Activated CD4-positive, CD25-positive, alpha-beta regulatory T cell treated with anti-CD3 and anti-CD28 coated beads, Interleukin-2, amount 50 U/mL, for 24 hours (primary cell): ENCODE measurements at places on chromosomes 12 and 14.

- ATAC-seq: no peak
Observed at GRCh38 chr12:10101648-10102220, 2.9 kb upstream of the CLEC1A start.

GRCh38 chr12:72018036-72018435 is 79.4 kb downstream of the TPH2 start:
- no peak for ATAC-seq

DNA sequence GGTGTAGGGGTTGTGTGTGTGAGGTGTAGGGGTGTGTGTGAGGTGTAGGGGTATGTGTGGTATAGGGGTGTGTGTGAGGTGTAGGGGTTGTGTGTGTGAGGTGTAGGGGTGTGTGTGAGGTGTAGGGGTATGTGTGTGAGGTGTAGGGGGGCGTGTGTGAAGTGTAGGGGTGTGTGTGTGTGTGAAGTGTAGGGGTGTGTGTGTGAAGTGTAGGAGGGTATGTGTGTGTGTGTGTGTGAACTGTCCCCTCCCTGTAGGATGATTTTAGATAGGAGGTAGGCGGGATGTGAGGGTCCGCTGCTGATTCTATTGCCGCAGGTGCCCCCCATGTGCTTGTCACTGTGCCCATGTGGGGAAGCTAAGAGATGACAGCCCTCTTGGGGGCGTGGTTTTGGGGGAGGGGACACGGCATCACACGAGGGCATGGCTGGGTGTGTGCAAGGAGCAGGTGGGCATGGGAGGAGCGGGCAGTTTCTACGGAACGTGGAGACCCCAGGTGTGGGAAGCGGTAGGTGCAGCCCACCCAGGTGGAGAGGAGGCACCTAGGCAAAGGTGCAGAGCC is 88.5 kb downstream of the DDX51 start:
- ATAC-seq: no peak

- ATAC-seq: no peak
Observed at GRCh38 chr12:49827401-49828099, 663 bp downstream of the NCKAP5L start.

- no peak for ATAC-seq
Observed at GRCh38 chr12:92002673-92003382, 142.8 kb downstream of the BTG1 start.

GRCh38 chr14:55450987-55451386 is 10.6 kb upstream of the TBPL2 start:
- no peak for ATAC-seq

GRCh38 chr14:55697414-55697861 is 117.4 kb downstream of the KTN1 start:
- no peak for ATAC-seq

- ATAC-seq: no peak
Observed at GRCh38 chr12:12749433-12749832, 32.3 kb downstream of the CDKN1B start.

DNA sequence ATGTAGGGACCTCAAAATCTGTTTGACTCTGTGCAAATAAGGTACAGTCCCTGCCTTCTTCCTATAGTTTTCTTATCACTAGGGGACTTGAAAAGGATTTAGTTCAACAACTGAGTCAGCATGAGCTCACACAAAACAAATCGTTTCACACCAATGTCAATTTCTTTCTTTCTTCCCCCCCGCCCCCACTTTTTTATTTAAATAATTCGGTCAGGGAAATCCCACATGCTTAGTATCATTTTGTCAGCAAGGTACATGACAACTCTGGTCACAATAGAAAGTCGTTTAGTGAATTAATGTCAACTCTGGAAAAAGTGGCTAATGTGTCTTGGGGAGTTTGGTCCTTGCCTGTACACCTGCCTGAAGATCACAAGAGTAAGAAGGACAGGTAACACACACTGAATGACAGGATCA is 232.2 kb upstream of the PLEKHG7 start:
- peak; percentile 97 for ATAC-seq

DNA sequence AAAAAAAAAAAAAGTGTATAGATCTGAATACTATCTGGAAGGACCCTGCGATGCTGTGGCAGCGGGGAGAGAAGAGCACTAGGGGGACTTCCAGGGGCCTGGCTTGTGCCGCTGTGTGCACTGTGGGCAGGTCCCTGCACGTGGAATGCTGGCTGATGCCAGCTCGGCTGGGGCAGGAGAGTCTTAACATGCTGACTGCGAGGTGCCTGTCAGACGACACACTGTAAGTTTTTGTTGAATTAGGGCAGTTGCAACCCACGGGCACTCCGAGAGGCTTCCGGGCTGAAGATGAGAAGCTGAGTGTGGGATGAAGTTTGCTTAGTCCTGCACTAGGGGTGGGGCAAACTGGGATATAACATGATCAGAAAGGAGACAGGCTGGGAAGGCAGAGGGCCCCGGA is 10.7 kb downstream of the GLT1D1 start:
- ATAC-seq: no peak

- no peak for ATAC-seq
Observed at GRCh38 chr12:32398816-32399369, 465 bp upstream of the FGD4 start.

GRCh38 chr12:97046901-97047300 is 139.8 kb downstream of the NEDD1 start:
- no peak for ATAC-seq

DNA sequence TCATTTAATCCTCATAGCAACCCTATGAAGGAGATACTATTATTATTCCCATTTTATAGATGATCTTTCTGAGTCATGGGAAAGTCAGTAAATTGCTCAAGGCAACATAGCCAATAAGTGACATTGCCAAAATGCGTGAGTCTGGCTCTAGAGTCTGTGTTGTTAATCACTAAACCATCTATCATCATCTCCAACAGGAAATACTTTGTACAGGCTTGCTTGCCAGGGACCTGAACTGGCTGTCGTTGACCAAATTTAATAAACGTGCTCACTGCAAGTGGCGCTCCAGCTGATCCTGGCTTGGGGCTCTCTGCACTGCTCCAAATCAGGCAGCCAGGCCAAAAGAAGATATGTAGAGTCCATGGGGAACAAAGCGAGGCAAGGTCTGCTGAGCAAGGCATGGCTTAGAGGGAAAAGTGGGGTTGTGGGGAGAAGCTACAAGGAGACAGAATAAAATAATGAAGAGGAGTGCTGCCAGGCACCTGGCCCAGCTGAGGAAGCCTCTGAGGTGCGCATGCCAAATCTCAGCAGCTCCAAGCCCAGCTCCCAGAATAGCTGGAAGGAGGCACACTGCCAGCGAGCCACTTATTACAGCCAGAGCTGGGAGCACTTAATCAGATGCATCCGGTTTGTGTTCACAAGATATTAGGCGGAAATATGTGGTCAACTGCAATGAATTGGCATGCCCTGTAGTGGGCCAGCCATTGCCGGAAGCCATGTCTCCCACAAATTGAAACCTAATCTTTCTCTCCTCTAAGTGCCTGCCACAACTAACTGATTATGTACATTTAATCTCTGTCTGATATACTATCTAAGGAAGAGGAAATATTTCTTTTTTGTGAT is 43.3 kb upstream of the PTPRO start:
- ATAC-seq: peak; percentile 10

DNA sequence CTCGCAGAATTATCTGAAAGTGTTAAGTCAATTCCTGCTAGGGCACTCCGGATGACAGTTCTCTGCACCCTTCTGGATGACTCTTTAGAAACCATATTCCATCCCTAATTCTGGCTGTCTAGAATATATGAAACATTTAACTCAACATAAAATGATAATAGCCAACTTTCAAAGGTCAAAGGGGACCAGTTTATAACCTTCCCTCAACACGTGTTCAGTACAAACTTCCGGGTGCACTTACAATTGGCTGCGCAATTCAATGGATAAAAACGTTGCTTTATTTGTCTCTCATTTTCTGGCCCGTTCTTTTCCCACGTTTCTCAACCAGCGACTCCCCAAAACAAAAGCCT is 1.3 kb downstream of the SBNO1 start:
- no peak for ATAC-seq

DNA sequence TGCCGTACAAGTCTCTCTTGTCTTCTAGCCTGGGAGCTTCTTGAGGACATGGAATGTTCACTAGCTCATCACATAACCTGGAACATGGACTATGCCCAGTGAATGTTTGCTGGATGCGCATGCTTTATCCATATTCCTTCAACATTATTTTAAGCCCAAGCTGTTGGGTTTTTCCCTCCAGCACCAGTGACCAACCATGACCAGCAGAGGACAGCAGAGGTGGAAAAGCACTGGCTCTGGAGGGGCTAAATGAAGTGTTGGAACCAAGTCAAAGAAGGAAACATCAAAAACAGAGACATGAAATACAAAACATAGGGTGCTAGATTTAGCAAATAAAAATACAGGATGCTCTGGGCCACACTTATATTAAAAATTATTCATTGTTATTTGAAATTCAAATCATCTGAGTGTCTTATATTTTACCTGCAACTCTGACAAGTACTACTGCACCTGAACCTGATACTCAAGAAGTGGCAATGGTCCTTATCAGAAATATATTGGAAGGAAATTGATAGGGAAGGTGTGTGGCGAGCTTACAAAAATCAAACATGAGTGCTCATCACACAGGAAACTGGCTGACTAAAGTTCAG is 23.1 kb upstream of the HELB start:
- ATAC-seq: no peak

GRCh38 chr14:74858022-74858421 is 17.9 kb downstream of the PROX2 start:
- ATAC-seq: no peak

DNA sequence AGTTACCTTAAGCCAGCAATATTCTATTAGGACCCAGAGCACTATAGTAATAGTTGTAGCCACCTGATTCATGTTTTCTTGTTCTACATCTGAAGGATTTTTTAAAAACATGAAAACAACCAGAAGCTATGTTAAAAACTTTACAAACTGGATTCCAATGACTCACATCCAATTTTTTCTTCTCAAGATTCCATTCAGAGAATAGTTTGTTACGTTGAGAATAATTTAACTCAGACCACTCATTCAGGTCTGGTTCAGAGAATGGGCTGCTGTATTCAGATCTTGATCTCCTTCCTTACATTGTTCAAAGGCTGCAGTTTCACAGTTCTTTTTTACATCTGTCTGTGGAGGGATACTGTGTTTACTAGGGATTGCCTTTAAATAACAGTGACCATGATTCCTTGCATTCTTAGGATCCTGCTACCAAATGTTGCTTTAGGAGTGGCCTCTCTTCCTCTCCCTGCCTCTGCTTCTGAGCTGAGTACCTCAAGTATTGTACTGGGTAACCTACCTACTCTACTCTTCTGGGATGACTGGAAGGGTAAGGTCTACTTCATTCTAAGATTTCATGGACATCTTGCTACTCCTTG is 448.0 kb upstream of the FBXO33 start:
- ATAC-seq: no peak

DNA sequence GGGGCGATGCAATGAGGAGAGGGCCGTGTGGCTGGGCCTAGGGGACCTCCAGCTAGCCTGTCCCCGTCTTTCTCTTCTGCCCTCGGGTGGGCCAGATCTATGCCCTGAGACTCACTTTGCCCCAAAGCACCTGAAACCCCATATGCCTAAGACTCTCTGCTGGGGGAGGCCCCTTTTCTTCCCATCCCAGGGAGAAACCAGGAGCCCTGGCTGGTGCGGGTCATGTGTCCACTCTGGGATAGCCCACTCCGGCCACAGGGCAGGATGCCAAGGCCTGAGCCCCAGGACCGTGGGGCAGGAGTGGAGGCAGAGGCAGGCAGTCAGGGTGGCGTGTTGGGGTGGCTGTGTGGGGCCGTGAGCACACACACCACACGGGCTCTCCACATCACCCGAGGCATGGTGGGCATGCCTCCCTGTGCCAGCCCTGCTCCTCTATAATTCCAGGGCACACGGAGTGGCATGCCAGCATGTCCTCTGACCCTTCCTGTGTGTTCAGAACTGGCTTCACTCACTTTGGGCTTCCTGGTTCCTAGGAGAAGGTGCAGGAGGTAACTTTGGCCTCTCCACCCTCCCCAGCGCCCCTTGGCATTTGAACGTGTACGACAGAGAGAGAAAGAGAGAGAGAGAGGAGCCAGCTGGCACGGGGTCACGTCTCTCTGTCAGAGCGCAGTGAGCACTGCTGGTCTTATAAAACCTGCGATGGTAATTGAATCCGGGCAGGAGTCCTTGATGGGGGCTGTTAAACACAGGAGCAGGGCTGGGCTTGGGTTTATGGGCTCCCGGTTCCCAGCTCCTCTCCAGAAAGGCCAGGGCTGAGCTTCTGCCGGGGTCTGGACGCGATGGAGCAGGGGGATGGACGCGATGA is 144.2 kb downstream of the KIF26A start:
- ATAC-seq: no peak

- ATAC-seq: no peak
Observed at GRCh38 chr12:122790393-122791075, 16.2 kb downstream of the CCDC62 start.

DNA sequence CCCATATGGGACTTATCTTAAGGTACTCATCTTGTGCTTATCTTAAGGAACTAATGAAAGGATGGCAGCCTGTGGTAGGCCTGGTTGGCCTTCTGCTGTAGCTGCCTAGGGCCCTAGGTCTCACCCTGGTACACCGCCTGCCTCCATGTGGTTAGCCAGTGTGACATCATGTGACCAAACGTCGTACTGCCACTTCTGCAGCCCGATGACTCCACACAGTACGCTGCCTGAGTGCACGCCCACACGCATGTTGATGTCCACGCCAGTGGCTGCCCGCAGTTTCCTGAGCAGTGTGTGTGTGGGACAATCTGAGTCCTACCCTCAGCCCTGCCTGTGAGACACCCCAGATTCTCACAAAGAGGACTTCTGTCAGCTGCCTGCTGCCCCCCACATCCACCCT is 5.1 kb downstream of the ADCY4 start:
- ATAC-seq: peak; percentile 36

DNA sequence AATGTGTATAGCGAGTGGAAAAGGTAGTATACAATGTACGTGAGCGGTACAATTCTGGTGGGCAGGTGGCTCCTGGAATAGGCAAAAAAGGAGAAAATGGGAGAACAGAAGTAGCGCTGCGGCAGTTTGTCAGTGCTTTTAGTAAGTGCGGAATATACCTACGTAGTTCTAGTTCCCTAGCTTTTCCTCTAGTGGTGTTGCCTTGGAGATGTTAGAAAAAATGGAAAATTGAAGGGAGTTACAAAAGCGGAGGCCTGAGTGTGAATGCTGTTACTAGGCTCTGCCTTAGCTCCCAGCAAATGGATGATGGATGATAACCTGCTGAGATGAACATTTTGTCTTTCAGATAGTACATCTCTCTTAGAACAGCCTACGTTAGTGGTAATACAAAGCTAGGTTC is 1.1 kb downstream of the TTC8 start:
- ATAC-seq: no peak

GRCh38 chr12:122368361-122369073 is 54.0 kb downstream of the CLIP1 start:
- ATAC-seq: no peak

GRCh38 chr14:79583738-79584408 is 627.4 kb downstream of the DIO2 start:
- ATAC-seq: no peak
